Fibroblast of the conjunctiva (primary cell): ENCODE measurements at places on chromosomes 1 and 21.

DNA sequence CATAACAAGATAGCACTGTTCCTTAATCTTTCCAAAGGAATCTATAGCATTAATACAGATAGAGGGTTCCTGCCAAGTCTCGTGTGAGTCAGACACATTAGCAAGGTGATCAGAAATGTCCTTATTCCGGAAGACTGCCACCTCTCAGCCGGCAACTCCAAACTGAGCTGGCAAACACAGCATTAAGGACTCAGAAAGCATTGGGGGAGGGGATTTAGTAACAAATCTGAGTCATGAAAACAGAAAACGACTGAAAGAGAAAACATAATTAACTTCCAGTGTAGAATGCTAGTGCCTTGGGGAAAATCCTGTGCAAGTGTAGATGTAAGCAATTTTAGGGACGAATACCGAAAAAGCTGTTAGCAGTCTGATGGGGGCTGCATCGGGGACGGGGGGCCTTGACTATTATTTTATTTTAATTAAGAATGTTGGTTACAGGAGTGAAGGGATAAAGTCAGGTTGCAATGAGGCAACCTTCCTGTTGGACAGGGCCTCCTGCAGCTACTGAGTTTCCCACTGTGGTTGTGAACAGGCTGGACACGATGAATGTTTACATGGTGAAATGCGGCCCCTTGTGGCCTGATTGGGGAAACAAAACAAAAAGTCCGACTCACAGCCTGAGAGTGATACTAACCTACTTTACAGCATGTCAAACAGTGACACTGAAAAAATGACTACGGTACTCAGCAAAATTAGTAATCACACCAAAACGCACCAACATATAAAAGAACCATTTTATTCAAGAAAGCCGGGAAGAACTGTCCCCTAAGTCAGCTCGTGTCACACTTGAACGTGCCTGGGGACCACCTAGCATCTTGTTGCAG lies 20.7 kb downstream of the MIS18A start:
- peak; percentile 76 for DNase-seq

GRCh38 chr1:77989744-77990143 lies 10.9 kb upstream of the FUBP1 start:
- DNase-seq, result no peak

GRCh38 chr1:80799457-80799856 lies 1001.3 kb upstream of the ADGRL2 start:
- no peak for DNase-seq

DNA sequence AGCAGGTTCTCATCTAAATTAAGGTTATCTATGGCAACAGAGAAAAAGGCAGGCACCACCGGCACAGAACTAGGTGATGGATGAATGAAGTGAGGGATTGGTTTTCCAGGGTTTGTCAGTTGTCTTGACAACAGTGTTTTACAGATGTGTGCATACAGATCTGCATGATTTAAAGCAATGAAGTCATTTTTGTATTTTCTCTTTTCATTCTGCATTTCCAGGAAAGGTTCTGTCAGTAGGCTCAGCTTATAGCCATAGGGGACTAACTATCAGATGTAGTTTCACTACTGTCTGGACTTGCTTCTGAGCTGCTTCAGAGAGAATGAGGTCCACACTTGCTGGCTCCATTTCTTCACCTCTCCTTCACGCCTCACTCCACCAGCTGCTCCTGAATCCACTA lies 98.2 kb upstream of the LMO4 start:
- no peak for DNase-seq
